Naive B cell (primary cell): ENCODE measurements at places on chromosomes 7 and 10.

GRCh38 chr7:55438757-55439525 lies 73.8 kb downstream of the LANCL2 start:
- DNase-seq: no peak

- DNase-seq: no peak
Observed at GRCh38 chr10:109386101-109386500, 537.2 kb downstream of the XPNPEP1 start.

- no peak for DNase-seq
Observed at GRCh38 chr10:124056337-124056980, 36.9 kb downstream of the CHST15 start.

DNA sequence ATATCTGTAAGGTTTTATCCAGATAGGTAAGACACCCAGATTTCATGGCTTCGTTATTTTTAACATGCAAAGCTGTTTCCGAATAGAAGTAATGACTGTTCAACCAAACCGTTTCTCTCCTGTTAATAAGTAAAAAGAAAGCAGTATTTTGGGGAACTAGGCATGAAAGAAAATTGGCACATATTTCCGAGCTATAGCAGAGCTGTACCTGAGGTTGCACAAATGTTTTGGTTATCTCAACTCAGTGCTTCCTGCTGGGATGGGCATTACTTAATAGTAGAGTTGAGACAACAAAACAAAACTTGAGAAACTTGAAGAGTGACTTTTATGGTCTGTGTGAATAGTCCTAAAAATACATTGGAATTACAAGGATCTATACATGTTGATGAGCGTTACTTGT lies 564.3 kb upstream of the SORCS1 start:
- no peak for DNase-seq

DNA sequence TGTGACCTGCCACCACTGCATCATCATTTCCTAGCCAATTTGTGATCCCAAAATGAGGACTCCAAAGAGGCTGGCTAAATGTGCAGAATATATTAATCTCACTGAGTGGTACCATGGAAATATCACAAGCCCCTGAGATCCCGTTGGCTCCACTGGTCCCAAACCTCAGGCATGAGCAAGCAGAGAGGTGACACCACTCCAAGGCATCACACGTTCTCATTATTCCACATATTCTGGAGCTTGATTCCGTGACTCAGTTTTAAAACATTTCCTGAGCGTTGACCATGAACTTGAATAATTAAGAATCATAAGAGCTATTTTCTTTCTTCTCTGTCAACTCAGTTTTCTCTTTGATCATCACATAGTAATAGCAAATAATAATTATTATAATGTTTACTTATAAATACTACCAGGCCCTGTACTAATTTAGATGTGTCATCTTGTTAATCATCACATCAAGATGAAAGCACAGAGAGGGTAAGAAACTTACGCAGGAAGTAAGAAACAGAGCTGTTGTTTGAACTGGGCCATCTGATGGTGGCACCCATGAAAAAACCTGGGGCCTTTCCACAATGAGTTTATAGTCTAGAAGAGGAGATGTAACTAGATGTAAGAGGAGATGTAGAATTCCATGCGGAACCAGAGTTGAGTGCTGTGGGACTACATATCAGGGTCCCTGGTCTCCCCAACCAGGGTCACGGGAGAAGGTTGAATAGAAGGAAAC lies 3.5 kb downstream of the APBB1IP start:
- DNase-seq: no peak

- peak; percentile 12 for DNase-seq
Observed at GRCh38 chr7:138980563-138981291, 462 bp downstream of the KIAA1549 start.

DNA sequence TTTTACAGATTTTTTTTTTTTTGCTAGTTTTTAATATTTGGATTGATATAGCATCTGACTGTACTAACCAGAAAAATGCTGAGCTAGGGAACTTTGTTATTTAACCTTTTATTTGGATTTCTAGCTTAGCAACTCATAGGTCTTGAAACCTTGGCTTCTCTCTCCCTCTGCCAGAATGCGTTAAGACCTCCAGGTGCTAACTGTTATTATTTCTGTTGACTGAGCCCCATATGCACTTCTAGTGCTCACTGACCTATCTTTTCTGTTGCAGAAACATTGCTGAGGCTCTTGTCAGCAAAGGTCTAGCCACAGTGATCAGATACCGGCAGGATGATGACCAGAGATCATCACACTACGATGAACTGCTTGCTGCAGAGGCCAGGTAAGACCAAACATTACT lies 143.6 kb downstream of the LRRC4 start:
- no peak for DNase-seq

GRCh38 chr7:21526007-21526406 lies 16.8 kb upstream of the DNAH11 start:
- no peak for DNase-seq

DNA sequence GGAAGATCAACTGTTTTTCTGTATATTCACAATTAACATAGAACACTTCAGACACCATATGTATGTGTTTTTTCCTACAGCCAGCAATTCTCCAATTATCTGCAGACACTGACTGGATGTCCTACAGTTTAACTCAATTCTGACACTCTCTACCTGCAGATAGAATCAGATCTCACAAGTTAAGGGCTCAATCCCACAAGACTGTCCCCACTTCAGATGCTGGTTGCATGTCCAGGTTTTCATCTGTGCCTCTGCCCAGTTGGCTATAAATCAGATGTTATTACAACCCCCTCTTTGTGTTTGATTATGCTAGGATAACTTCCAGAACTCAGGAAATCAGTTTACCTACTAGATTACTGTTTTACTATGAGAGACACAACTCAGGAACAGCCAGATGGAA lies 295.9 kb downstream of the TWIST1 start:
- no peak for DNase-seq

GRCh38 chr7:44489955-44490350 lies 505 bp downstream of the NUDCD3 start:
- no peak for DNase-seq

- DNase-seq: no peak
Observed at GRCh38 chr7:80918909-80919721, at the start of gene SEMA3C. Gene SEMA3C (minus strand): TSS chr7:80919051. CDS start chr7:80916781, 2,270 bp downstream.

- no peak for DNase-seq
Observed at GRCh38 chr7:2983586-2983985, 60.1 kb downstream of the CARD11 start.

DNA sequence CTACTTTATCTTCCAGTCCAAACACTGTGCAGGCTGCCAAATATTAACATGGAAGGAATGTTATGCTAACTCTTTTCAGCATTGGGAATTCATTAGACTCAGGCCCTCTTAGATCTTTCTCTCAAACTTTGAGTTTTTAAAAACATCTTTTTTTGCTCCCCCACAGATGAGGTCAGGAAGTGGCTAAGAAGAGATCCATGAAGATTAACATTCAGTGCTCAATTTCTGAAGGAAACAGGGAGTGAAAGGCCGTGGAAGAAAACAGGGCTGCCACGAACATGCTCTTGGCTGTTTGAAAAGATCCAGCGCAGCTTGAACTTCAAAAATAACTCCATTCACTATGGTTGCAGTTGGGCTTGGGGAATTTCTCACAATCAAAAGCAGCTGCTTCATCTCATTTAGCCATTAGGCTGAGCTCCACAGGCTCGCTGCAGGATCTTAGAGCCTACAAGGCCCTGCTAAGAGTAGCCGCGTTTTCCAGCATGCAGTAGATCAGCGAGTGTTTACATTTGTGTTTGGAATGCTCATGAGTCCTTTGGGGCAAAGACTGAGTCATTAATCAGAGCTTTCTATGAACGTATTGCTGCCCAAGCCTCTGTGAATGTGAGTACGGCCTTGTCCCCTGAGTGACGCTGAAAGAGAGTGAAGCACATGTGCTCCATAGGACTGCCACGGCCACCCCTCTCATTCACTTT lies 41.2 kb upstream of the TNS3 start:
- no peak for DNase-seq

DNA sequence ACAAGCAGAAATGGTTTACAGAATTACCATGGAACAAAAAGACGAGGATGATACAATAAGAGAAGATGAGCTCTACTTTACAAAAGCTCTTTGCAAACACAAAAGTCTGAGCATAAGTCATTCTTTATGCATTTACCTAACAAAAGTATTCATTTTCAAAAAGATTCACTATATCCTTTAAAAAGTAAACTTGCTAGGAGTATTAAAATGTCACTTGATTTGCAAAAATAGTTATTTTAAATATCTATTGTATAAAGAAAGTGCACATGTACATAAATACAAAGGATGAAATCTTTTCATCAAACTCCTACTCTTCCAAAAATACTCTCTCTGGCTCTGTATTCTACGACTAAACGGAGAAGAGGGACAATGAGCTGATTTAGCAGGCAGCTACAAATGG lies 146.4 kb upstream of the STEAP1 start:
- DNase-seq: no peak

DNA sequence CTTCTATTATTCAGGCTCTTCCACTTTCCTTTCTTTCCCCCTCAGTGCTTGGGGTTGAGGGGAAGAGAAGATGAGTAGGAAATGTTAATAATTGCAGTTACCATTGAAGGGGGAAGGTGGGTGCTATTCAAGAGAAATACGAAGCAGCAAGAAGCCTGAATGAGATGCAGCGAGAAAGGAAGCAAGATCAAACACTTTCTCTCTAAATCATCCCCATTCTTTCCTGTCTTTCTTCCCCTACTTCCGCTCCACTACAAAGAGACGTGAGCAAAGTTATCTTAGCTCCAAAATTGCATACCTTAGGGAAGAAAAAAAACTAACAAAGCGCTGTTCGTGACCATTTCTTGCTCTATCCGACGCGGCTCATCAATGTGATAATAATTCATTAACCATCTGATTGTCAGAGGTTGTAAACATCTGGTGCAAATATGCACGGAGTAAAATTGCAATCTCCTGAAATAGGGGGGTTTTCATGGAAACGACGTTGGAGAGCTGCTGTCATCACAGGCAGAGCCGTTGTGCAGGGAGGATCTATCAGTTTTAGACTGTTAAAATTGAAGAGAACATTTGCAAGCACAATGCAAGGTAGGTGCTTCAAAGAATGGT lies 15.2 kb upstream of the PARD3 start:
- no peak for DNase-seq

DNA sequence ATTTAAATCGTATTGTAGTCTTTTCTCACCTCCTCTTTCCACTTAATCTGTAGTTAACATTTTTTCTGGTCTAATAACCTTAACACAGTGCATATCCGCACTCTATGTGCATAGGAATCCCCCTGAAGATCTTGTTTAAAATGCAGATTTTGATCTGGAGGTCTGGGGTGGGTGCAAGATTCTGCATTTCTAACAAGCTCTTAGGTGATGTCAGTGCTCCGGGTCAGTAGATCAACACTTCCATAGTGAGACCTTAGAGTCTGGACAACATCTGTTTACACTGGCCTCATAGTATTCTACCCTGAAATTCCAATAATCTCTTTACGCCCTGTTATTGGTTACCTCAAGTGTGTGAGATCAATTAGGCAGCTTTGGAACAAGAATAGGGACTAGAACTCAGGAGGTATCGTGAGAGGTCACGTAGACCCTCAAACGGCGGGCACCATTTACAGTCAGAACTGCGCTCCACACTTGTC lies 434 bp upstream of the PLEKHA8 start:
- no peak for DNase-seq

DNA sequence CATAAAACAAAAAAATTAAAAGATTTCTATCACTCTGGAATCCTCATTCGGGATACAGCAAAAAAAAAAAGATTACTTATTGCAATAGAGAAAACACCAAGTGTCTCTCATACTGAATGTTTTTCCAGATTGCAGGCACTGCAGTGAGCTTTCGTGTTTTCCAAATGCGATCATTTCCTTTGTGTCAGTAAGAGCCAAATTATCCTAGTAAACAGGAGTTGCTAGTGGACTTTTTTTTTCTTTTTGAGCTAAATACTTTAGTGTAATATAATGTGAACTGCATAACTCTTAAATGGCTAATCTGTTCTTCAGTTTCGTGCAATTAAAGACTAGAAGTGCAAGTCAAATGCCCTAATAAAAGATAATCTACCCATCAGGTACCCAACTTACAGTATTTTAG lies 44.4 kb upstream of the TOMM7 start:
- DNase-seq: no peak

DNA sequence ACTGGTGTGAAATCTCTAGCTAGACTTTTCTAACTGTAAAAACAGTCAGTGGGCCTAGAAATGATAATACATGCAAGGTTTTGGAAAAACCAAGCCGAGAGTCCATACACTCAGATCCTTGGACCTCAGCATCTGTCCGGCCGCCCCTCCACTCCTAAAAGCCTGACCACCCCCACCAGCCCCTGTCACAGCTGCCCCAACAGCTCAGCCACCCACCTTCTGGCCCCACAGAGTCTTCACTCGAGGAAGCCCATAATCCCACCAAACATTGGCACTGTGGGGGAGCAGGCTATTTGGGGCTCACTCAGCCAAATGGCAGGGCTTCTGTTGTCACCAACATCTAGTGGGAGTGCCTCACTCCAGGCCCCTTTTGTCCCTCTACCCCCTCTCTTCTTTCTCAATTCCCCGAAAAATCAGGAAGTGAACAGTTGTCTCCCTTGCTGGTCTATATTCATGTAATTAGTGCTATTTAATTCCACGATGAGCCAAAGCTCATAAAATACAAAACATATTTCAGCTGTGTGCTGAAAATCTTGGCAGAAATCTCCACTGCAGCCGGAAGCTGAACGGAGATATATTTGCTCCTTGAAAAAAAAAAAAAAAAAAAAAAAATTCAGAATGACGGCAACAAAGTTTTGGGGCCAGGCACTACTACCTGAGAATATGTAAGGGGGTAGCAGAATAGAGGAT lies 55.5 kb downstream of the PLXNA4 start:
- DNase-seq: no peak

DNA sequence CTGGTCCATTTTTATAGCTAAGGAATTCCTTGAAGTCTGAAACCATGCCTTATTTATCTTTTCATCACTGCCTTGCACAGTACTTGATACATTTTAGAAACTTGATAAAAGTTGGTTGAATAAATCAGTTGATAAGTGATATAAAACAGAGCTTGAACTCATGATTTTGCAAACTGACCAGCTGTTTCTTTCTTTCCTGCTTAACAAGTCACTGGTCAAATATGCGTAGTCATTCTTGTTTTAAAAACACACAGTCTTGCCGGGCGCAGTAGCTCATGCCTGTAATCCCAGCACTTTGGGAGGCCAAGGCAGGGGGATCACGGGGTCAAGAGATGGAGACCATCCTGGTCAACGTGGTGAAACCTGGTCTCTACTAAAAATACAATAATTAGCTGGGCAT lies 6.3 kb downstream of the TPST1 start:
- DNase-seq: no peak

GRCh38 chr7:6691609-6692106 lies 15.1 kb downstream of the ZNF12 start:
- DNase-seq: no peak

- no peak for DNase-seq
Observed at GRCh38 chr10:29811751-29812427, 177.1 kb upstream of the SVIL start.

- no peak for DNase-seq
Observed at GRCh38 chr7:156220078-156220605, 407.9 kb upstream of the SHH start.

GRCh38 chr7:74379938-74380337 lies 73.8 kb upstream of the GTF2IRD1 start:
- DNase-seq: no peak

- no peak for DNase-seq
Observed at GRCh38 chr10:4982764-4983226, 19.6 kb downstream of the AKR1C1 start.

DNA sequence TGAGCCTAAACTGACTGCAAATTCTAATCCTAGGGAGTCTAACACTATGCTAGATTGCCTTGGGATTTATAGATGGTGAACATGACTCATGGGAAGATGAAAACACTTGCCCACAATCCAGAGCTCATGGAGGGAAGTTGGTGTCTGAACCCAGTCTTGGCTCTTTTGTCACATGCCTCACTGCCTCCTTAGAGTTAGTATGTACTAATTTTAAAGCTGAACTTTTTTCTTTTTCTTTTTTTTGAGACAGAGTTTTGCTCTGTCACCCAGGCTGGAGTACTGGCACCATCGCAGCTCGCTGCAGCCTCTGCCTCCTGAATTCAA lies 14.4 kb downstream of the MRPL32 start:
- DNase-seq: no peak
